ENCODE measurements at places on chromosomes 3 and 15.

GRCh38 chr3:192862408-192863090 lies 55.1 kb downstream of the MB21D2 start:
- DNase-seq, result no peak

DNA sequence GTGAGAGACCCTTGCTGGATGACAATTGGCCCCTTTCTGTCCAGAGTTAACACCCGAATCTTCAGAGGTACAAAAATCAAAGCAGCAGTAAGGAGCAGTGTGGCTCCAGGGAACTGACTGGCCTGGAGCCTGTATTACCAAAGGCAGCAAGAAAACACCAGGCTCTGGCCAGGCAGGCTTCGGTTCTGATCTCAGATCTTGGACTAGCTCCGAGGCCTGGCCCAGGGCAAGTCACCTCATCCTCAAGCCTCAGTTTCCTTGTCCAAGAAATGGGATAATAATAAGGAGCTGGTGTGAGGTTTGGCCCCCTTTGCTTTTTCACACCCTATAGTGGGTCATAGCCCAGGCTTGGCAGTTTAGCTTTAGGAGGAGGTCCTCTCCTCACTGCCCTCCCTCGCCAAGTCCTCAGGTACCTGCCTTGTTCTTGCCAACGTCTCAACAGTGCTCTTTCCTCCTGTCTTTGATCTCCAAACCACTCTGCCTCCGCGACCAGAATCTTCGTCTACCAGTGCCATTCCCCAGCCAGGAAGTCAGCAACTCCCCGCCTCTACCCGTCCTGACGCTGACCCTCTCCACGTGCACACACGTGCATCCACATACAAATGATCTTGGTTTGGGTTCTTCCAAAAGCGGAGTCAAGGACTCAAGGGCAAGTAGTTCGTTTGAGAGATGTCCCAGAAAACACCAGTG lies 82.6 kb upstream of the TLE3 start:
- no peak for DNase-seq

- no peak for DNase-seq
These were observed 513.9 kb downstream of the NLGN1 start for GRCh38 chr3:173911446-173911845.

- DNase-seq, result no peak
These were observed 137.2 kb downstream of the RPL22L1 start for GRCh38 chr3:170732660-170733245.

GRCh38 chr3:29478611-29479010 lies 197.7 kb downstream of the RBMS3 start:
- no peak for DNase-seq

DNA sequence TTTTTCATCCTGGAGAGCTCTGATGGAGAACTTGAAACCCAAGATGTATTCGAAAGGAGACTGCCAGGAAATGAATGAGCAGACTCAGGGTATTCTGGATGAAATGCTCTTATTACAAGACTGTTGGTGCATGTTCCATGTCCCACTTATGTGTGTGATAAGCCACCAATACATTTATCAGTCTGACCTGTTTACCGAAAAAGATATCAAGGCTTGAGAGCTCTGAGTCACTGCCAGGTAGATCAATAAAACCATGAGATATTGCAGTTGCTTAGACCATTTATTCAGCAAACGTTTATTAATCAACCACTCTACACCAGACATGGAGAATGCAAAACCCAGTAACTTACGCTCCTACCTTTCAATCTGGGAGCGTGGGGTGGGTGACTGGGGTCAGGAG lies 17.2 kb downstream of the CEMIP start:
- DNase-seq, result no peak

GRCh38 chr15:38053776-38054175 lies 119.3 kb downstream of the TMCO5A start:
- no peak for DNase-seq

- no peak for DNase-seq
These were observed 5.8 kb downstream of the TLE3 start for GRCh38 chr15:70091726-70092463.

Data from CMK (cell line).